Activated naive CD4-positive, alpha-beta T cell treated with anti-CD3 and anti-CD28 coated beads, Interleukin-2, amount 10 ng/mL, durations not matched to agents 5 hours and 36 hours (primary cell): ENCODE measurements at places on chromosomes 4 and X. TPM values are rescaled to one million over a fixed set of nuclear protein-coding genes. Genes with fewer than 3 reads are reported as not detected.

TECRL gene
- not detected for total RNA-seq

F11 gene
- not detected for total RNA-seq

CSN1S1 gene
- not detected for total RNA-seq

ZNF674 gene
- total RNA-seq: 5.6 TPM

STAG2 gene
- total RNA-seq: 86.8 TPM

NXF2B gene
- not detected for total RNA-seq
